ENCODE measurements at places on chromosomes 1 and 21. TPM values are rescaled to one million over a fixed set of nuclear protein-coding genes. Genes with fewer than 3 reads are reported as not detected.

The FAM177B gene
- total RNA-seq = not detected

The HSF2BP gene
- total RNA-seq = 2.0 TPM

The CDC42 gene
- total RNA-seq = 557 TPM

The NHLH1 gene
- total RNA-seq = under 0.01 TPM

The DYRK3 gene
- 46.4 TPM for total RNA-seq

The CPTP gene
- total RNA-seq = 10.3 TPM

The CNIH4 gene
- total RNA-seq = 77.2 TPM

All from articular chondrocyte of knee joint (primary cell).